Bronchial epithelial cell (primary cell): ENCODE measurements at places on chromosomes 3 and 15.
A peak's percentile ranks its signal among the peaks of the same experiment; 100 is the strongest.

DNA sequence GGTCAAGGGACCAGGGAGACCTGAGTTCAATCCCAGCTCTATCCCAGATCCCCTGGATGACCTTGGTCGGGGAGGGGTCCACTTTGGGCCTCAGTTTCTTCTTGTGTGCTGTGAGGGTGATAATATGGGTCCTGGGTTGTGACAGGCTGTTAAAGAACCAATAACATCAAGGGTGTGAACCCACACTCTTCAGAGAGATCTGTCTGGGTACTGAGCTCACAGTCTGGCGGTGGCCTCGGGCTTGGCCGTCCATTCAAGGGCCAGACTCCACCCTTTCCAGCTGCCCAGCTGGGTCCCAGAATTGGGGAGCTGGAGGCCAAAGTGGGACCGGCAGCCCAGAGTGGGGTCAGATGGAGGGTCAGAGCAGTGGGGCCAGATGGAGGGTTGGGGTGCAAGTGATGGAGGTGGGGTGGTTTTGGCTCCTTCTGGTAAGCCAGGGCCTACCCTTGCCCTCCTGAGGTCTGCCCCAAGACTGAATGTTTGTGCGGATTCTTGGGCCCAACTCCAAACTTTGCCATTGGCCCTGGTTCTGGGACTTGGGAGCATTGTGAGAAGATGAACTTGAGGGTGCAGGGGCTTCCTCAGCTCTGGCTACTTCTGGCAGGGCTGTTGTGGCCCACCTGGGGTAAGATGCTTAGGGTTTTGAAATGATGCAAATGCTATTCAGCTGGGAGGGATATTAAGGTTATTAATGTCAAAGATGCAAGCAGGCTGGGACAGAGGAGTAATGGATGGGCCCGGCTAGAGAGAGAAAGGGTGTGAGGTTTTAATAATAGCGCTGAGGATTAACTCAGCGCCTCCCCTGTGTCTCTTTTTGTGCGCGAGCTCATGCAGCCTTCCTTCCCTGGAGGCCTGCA lies 1.5 kb downstream of the CORO2B start:
- DNase-seq: no peak

DNA sequence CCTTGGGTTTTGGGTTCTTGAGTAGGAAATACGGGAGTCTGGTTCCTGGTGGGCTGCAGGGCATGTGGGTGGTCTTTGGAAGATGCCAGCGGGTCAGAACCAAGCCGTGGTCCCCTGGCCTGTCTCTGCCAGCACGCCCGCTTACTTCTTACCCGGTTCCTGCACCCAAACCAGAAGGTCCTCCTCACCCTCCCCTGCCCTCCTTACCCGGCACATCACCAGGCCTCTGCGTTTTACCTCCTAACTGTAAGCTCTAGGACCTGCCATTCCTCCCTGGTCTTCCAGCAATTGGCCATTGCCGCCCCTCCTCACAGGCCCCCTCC lies 184.0 kb downstream of the FEZF2 start:
- no peak for DNase-seq

DNA sequence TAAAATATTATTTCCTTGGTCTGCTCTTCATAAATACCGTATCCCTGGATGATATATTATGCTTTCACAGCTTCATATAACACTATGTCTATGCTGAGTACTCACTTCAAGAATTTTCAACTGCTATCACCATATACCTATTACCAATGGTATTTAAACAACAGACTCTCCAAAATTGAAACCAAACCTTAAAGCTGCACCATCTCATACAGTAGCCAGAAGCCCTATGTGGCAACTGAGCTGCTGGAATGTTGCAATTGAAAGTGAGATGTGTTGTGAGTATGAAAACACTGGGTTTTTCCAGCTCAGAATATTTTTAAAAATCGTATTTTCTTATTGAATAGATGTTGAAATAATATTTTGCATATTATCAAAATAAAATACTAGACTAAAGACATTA lies 130.1 kb upstream of the GOLGA6L6 start:
- DNase-seq: no peak

- no peak for DNase-seq
Measured at GRCh38 chr3:196186651-196187573, 24.3 kb downstream of the ZDHHC19 start.

DNA sequence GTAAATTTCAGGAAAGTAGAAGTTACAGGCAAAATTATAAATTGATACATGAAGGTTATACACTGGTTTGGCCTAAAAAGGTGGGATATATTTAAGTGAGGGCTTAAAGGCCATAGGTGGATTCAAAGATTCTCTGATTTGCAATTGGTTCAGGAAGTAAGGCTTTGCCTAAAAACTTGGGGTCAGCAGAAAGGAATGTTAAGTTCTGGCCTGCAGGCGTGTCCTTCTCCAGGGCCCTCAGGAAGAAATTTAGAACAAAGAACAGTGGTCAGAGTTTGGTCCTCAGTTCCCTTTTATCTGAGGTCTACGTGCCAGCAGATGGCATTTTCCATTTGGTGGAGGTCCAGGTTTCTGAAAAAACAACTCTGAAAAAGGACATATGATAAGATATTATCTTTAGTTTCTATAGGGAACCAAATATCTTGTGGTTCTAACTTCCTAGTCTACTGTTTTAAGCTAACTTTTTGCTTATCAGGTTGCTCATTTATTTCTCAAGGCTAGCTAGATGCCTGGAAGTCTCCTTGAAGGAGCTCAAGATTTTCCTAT lies 40.5 kb downstream of the SCN11A start:
- DNase-seq: no peak

- no peak for DNase-seq
Measured at GRCh38 chr15:99092554-99093172, 12.2 kb upstream of the SYNM start.

DNA sequence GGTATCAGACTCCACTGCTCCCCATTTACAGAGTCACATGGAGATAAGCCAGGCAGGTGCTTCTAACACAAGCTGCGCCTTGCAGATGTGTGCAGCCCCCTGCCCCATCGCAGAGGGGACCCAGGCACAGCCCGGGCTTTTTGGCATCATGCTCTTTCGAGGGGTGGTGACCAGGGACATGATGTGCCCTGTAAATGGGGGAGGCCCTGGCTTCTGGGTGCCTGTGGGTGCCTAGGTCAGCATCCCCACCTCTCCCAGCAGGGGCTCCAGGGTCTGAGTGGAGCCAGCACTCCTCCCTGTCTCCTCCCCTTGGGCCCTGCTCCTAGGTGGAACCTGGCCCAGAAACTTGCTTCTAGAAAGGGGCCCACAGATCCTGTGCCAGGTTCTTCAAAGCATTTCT lies 15.2 kb downstream of the TRPM1 start:
- no peak for DNase-seq

- DNase-seq: peak; percentile 46
Measured at GRCh38 chr3:159766563-159767185, 222.0 kb upstream of the IL12A start.

GRCh38 chr15:88118035-88118434 lies 138.5 kb downstream of the NTRK3 start:
- no peak for DNase-seq

DNA sequence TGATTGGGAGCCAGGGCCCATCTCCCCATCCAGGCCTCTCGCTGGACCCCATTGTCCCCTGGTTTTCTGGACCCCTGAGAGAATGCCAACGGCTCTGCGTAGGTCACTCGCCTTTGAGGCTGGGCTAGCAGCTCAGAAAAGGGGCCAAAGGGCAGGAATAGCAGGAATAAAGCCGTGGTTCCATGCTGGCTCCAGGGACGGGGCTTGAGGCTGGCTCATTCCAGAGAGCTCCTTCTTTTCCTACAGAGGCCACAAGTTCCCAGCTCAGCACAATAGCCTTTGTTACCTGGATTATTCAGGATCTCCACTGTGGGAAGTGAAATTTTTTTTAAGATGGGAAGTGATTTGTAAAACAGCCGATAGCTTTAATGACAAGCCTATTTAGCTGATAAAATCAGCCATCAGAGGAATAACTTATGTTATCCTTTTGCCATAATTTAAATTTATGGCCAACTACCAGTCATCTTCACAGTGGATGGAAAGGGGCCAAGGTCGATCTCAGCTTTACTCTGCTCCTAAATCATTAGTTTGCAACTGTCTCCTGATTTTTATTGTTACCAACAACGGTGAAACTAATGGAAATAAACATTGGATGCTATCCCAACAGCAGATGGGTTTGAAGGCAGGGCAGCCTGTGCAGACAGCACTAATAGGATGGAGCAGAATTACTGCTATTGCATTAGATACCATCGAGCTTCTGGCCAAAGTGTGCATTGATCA lies 124.3 kb downstream of the TMEM266 start:
- no peak for DNase-seq
